SHP77 treated with DMSO at 0.1 percent for 48 hours (cell line): ENCODE measurements at places on chromosomes 16 and 17.

DNA sequence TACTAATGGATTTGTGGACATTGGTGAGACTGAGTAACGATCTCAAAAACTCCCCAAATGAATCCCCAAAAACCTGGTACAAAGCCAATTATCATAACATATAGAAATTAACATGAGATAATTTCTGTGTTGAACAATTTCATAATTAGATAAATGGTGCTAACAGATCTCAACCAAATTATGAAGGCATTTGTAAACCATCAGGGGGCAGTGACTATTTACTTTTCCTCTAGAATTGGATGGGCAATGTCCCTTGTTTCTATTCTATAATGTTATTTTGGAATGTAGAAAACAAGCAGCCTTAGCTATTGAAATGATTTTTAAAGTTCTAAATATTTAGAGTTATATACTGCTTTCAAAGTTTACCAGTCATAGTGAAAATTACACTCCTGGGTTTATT is 57.8 kb downstream of the MYH10 start:
- no peak for DNase-seq

DNA sequence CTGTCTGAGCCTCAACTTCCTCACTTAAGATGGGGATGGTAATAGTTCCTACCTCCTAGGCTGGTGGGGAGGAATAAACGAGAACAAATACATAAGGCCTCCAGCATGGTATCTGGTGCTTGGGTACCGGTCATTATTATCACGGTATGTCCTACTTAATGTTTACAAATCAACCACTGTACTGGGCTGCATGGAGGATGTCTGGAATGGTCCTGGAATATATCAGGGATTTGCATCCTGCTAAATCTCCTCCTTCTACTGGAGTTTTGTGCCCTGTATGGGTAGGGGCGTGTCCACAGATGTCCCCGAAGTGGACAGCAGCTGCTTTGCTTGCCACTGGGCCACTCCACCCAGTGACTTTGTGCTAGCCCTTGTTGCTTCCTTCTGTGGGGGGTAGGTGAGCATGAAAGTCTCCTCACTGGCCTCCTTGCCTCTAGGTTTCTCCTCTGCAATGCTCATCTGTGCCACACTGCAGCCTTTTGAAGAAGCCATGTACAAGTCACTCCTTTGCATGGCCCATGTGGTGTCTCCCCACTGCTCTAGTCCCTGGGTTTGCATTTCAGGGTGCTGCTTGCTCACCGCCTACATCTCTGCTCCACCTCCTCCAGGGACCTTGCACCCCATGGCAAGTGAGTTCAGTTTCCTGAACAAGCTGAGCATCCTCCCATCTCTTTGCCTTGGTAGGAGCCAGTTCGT is 2.2 kb upstream of the CMIP start:
- DNase-seq, result no peak

DNA sequence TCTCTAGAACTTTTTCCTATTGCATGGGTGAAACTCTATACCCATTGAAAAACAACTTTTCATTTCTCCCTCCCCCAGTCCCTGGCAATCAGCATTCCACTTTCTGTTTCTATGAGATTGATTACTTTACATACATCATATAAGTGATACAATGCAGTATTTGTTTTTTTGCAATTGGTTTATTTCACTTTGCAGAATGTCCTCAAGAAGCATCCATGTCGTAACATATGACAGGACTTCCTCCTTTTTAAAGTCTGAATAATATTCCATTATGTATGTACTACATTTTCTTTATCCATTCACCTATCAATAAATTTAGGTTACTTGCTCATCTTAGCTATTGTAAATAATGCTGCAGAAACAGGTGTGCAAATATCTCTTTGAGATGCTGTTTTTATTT is 8.8 kb downstream of the IL21R start:
- no peak for DNase-seq

GRCh38 chr16:50045412-50045811 is 20.4 kb upstream of the HEATR3 start:
- no peak for DNase-seq

- no peak for DNase-seq
Observed at GRCh38 chr17:76442341-76443338, 10.3 kb downstream of the UBE2O start.

DNA sequence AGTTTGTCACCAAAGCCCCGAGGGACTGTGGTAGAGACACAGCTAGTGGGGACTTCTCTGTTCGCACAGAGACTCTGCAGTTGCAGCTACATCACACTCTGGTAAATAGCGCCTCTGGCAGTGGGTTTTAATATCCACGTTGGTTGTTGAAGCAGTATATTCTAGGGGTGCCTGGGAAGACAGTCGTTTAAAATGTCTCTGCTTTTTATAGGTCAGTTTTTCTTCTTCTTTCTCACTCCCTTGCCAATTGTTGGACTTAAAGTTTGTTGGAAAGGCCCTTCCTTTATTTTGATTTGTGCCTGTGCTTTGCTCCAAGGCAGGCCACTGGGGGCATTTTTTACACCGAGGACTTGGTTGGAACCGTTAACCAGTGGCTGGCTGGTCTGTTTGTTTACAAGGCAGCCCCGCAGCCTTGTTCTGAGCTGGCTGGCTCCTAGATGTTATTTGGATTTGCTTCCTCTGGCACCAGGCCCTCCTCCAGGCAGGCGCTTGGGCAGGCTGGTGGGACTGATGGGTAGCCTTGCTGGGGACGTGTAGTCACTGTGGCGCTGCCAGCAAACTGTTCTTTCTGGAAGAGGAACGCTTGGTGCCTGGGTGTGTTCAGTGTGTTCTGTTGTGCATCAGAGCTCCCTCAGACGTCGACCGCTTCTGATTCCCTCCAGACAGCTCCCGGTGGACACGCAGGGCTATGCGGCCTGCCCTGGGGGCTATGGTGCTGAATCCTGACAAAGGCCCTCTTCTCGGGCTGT is 218.2 kb upstream of the CHMP6 start:
- peak; percentile 82 for DNase-seq

GRCh38 chr17:78340183-78340955 is 19.5 kb downstream of the SOCS3 start:
- DNase-seq, result no peak

- no peak for DNase-seq
Observed at GRCh38 chr16:275041-275641, 603 bp downstream of the RGS11 start.

DNA sequence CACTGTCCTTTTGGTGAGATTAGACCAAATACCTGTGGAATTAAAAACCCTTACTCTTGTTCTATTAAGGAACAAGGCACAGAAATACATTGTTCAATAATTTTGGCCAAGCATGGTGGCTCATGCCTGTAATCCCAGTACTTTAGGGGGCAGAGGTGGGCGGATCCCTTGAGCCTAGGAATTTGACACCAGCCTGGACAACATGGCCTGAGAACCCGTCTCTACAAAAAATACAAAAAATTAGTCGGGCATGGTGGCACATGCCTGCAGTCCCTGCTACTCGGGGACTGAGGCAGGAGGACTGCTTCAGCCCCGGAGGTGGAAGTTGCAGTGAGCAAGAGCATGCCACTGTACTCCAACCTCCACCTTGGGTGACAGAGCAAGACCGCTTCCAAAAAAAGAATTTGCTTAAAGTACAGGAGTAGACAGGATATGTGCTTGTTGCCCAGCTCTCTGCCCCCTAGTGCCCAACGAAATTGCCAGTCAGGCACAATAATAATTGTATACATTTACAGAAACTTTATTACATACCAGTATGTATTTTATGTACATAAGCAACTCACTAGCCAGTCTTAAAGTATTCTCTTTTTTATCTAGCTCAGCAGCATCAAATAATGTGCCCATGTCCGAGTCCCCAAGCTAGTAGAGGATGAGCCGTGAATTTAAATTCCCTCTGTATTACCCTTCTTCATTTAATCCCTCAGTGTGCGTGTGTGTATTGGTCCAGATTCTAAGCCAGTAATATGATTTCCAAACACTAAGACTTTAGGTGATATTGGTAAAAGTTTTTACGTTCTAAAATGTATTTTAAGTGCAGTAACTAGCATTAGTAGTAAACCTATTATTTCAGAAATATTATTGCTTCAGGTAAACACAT is 1.4 kb downstream of the THUMPD1 start:
- DNase-seq, result no peak

- DNase-seq, result no peak
Observed at GRCh38 chr16:24357511-24357910, 101.4 kb downstream of the CACNG3 start.

DNA sequence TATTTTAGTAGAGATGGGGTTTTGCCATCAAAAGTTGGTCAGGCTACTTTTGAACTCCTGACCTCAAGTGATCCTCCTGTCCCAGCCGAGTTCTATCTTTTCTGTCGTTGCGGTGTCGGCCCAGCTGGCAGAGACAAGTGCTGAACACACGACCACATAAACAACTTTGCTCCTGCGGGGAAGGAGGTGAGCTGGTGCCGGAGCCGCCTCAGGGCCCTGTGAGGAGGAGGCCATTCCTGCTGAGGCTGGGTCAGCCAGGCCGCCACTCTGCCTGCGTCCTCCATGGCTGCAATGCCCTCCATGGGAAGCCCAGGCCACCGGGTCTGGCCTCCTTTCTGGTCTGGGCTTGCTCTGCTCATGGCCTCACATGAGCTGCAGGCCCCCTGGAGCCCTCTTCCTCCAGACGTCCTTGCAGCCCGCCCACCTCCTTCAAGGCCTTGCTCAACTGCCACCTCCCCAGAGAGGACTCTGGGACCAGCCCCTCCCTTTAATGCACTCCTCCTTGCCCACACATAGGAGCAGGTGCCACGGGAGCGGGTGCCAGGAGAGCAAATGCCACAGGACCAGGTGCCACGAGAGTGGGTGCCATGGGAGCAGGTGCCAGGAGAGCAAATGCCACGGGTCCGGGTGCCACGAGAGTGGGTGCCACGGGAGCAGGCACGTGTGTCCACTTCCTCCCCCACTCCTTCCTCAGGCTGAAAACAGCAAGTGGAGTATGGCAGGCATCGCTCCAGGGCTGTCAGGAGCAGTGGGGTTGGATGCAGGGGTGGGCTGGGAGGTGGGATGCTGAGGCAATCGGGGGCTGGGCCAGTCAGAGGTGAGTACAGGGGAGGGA is 28.4 kb upstream of the CBFA2T3 start:
- DNase-seq, result no peak

DNA sequence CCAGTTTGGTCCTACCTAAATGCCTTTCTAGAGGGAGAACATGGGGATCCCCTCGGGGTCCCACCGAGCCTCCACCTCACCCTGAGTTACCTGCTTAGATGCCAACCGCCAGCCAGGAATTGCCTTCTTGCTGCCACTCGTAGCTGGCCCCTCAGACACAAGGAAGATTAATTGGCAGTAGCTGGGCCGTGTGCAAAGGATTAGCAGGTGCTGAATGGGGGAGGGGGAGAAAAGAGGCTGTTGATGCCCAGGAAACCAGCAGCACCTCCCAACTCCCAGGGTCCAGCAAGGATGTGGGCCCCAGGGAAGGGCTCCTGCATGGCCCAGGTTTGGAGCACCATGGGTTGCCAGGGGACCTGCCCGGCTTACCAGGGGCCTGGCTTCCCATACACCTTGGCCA is at the start of gene CNGB1:
CNGB1 (minus strand) TSS at position 159 of the 400 bp plus-strand sequence. CDS start 3,842 bp downstream, outside the sequence.
- no peak for DNase-seq

DNA sequence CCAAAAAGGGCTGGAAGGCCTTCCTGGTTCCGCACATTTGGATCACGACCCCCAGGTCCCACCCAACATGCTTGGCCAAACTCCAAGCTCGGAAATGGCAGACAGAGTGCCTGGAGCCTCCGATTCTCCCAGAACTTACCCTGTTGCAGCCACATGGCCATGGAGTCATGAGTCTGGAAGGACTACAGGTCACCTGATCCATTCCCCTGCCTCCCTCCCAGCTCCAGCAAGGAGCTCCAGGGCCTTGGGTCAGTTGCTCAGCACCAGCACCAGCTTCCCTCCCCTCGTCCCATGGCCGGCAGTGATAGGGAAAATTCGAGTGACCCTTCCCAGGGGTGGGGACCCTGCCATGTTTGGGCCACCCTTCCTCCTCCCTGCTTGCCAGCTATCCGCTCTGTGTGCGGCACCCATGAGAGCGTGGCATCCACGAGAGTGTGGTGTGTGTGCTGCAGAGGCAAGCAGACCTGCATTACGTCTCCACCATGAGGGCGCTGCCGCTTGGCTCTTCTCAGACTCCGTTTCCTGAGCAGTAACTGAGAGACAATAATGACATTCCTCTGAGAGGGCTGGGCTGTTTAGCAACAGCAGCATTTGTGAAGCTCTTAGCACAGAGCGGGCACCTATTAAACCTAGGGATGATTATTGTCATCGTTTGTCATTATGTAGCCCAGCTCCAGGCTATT is 21.3 kb upstream of the RPL38 start:
- no peak for DNase-seq

DNA sequence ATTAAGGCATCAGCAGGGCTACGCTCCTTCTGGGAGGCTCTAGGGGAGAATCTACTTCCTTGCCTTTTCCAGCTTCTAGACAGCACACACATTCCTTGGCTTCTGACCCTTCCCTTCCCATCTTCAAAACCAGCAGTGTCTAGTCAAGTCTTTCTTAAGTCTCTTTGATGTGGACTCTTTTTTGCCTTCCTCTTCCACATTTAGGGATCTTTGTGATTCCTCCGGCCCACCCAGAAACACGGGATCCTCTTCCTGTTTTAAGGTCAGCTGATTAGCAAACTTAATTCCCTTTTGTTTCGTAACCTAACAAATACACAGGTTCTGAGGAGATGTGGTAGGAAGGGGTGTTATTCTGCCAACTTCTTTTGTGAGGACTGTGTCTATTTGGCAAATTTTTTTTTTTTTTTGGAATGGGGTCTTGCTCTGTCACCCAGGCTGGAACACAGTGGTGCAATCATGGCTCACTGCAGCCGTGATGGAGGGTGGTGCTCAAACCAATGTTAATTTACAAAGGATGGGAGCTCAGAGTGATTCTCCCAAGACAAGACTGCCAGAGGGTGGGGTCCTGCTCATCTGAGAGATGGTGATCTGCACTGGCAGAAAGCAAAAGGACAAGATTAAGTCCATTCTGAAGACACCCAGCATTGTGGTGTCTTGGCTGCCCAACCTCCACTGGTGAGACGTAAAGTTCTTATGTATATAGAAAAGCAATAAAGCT is 14.7 kb downstream of the KNOP1 start:
- no peak for DNase-seq

- DNase-seq, result no peak
Observed at GRCh38 chr16:50585331-50585776, 37.2 kb downstream of the NKD1 start.

DNA sequence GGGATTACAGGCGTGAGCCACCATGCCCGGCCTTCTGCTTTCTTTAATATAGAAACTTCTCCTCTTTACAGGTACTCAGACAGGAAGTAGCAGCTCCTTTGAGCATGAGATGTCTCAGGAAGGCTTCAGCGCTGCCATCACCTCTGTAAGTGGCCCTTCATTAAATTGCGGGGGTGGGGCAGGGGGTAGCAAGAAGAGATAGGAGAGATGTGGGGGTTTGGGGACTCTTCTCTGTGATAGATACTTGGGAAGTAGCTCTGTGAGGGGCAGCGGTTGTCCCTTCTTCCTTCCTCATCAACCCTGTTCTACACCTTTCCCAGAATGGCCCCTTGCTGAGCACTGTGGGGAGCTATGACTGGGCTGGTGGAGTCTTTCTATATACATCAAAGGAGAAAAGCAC is 16.8 kb downstream of the ITGAM start:
- no peak for DNase-seq

GRCh38 chr16:85443116-85443515 is 170.0 kb upstream of the GSE1 start:
- DNase-seq, result no peak

- no peak for DNase-seq
Observed at GRCh38 chr16:87956365-87957231, 5.4 kb downstream of the BANP start.

- no peak for DNase-seq
Observed at GRCh38 chr17:48413613-48414405, 16.2 kb downstream of the SKAP1 start.

- DNase-seq, result no peak
Observed at GRCh38 chr16:51691109-51691508, 540.0 kb upstream of the SALL1 start.

- peak; percentile 40 for DNase-seq
Observed at GRCh38 chr16:67530013-67530939, 1.6 kb downstream of the RIPOR1 start.
